ENCODE measurements at places on chromosomes 12 and 14.

DNA sequence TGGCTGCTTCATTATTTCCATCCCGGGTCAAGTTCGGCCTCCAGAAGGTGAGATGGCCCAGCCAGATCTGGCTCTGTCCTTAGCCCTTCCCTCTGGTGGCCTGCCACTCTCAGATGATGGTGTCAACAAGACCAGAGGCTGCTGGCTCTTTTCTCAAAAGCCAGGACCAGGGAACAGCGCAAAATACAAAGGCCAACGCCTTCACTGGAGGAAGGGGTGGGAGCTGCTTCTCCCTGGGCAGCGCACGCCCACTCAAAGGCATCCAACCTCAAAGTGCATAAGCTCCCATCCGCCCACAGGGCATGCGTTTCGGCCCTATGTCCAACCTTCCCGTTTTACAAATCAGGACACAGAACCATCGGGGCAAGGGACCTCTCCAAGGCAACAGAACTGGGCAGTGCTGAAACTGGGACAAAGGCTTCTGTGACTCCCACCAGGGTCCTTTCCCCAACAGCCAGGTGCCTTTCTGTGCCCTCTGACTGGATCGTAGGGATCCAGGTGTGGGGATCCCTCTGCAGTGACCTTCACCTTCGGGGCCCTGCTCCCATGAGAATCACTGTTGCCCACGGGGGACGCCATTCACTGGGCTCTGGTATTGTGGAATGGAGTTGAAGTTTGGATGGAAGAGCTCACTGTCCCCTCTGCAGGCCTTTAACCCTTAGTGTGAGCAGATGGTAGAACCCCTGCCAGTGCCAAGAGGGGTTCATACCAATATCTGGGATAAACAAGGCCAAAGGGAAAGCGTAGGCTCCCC, 76.8 kb downstream of the NINJ2 start:
- peaks cover 27% of the 10 kb centered on the region for H3K27me3 ChIP-seq
- no peaks in the 10 kb centered on the region for H3K36me3 ChIP-seq
- DNase-seq = no peak
- no peak overlapping the region for H3K4me3 ChIP-seq

- no peaks in the 10 kb centered on the region for H3K36me3 ChIP-seq
- no peaks in the 10 kb centered on the region for H3K27me3 ChIP-seq
- H3K27ac ChIP-seq = no peak overlapping the region
- DNase-seq = no peak
Measured at GRCh38 chr12:59719701-59720100, 123.9 kb downstream of the SLC16A7 start.

- H3K36me3 ChIP-seq = no peaks in the 10 kb centered on the region
- no peak for DNase-seq
- H3K4me3 ChIP-seq = peak overlapping the region; percentile 69
- peaks cover 13% of the 10 kb centered on the region for H3K4me1 ChIP-seq
- H3K27ac ChIP-seq = no peak overlapping the region
Measured at GRCh38 chr12:7638064-7638759, 27.5 kb downstream of the APOBEC1 start.

DNA sequence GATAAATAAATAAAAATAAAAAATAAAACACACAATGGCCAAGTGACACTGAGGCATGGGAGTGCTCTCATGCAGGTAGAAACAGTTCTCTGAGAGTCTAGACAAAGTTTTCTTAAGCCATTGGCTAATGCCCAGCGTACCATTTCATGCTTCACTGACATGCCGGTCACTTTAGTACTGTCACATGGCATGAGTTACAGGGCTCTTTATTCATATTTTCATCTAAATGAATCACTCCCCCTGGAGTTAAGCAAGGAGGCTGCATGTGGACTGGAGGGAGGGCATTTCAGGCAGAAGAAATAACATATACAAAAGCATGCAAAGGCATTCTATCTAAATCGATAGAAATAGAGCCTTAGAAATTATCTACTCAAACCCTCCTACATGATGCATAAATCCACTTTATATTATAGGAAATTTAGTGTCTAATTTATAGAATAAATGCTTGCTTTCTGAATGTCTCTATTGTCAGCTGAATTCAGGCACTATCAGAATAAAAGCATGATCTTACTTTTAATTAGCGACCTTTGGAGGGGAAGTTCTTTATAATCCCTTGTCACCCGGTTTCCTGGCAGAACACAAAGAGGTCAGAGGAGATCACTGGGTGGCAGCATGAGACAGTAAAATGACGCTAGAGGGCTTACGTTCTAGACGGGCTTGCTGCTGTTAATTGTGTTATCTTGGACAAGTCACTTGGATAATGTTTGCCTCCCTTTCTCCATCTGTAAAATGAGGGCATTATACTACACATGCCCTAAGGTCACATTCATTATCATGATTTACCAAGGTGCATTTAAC, 17.5 kb downstream of the DYRK4 start:
- peak; percentile 9 for DNase-seq
- H3K27me3 ChIP-seq = peaks cover 31% of the 10 kb centered on the region
- H3K27ac ChIP-seq = no peak overlapping the region

DNA sequence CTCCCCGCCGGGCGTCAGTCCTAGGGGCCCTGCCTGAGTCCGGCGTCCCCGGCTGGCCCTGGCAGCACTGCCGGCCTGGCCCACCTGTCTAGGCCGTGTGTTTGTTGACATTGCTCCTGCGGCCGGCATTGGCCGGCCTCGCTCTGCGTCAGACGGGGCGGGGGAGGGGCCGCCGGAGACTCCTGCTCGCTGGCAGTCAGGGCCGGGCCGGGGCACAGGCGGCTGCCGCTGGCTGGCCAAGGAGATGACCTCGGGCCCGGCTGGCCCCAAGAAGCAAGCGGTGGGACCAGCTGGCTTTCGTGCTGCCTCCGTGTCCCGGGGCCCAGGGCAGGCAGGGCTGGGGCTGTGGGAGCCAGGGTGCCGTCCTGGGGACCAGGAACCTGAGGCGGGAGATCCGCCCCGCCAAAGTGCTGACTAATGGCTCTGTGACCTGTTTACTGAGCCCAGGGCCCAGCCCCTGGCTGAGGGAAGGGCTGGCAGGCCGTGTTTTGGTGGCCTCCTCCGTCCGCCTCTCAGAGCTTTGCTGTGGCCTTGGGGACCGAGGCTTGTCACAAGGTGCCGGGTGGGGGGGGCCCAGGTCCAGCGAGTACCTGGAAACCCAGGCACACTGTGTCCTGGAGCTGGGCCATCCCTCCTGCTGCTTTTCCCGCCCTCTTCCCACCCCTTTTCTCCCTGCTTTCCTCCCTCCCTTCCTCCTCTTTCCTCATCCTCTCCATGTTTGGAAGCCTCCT, 1.8 kb downstream of the ULK1 start:
- peaks cover 2% of the 10 kb centered on the region for H3K27me3 ChIP-seq
- no peaks in the 10 kb centered on the region for H3K36me3 ChIP-seq
- peak overlapping the region; percentile 87 for H3K4me3 ChIP-seq
- H3K4me1 ChIP-seq = peaks cover 23% of the 10 kb centered on the region
- H3K27ac ChIP-seq = peak overlapping the region; percentile 85
- peak; percentile 87 for DNase-seq

- peaks cover 13% of the 10 kb centered on the region for H3K36me3 ChIP-seq
- H3K27ac ChIP-seq = peak overlapping the region; percentile 69
- peak; percentile 60 for DNase-seq
- no peaks in the 10 kb centered on the region for H3K27me3 ChIP-seq
- H3K4me1 ChIP-seq = peaks cover 52% of the 10 kb centered on the region
Measured at GRCh38 chr12:127257366-127257935, 1009.5 kb upstream of the TMEM132C start.

GRCh38 chr14:68626386-68626785, 166.5 kb downstream of the ZFP36L1 start:
- no peak for DNase-seq
- H3K36me3 ChIP-seq = 0 out of 2 replicates have a peak, but pooled peaks cover 1% of the 10 kb centered on the region
- no peaks in the 10 kb centered on the region for H3K27me3 ChIP-seq
- H3K27ac ChIP-seq = no peak overlapping the region

GRCh38 chr12:20448781-20449180, 80.4 kb downstream of the PDE3A start:
- no peak overlapping the region for H3K27ac ChIP-seq
- DNase-seq = no peak
- peaks cover 7% of the 10 kb centered on the region for H3K27me3 ChIP-seq
- H3K4me3 ChIP-seq = no peak overlapping the region
- H3K36me3 ChIP-seq = no peaks in the 10 kb centered on the region
- peaks cover 21% of the 10 kb centered on the region for H3K4me1 ChIP-seq

DNA sequence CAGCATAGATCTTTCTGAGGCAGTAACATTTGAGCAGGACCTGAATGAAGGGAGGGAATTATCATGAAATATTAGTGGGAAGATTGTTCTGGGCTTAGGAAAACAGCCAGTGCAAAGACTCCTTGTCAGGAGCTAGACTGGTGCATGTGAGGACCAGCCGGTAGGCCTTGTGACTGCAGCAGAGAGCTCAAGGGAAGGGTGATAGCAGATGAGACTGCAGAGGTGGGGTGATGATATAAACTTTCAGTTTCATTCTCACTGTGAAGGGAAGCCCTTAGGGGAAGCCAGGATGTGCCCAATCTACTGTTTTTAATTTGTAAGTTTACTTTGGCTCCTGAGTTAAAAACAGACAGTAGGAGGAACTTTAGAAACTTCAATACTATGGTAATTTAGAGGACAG, 12.4 kb downstream of the IL22 start:
- H3K4me3 ChIP-seq = peak overlapping the region; percentile 62
- H3K27me3 ChIP-seq = peaks cover 4% of the 10 kb centered on the region
- H3K4me1 ChIP-seq = peaks cover 56% of the 10 kb centered on the region
- H3K27ac ChIP-seq = peak overlapping the region; percentile 81
- DNase-seq = no peak
- no peaks in the 10 kb centered on the region for H3K36me3 ChIP-seq

GRCh38 chr14:24436355-24437019, 6.1 kb downstream of the SDR39U1 start:
- H3K27ac ChIP-seq = peak overlapping the region; percentile 57
- DNase-seq = peak; percentile 76
- H3K4me3 ChIP-seq = no peak overlapping the region
- H3K4me1 ChIP-seq = peaks cover 46% of the 10 kb centered on the region

DNA sequence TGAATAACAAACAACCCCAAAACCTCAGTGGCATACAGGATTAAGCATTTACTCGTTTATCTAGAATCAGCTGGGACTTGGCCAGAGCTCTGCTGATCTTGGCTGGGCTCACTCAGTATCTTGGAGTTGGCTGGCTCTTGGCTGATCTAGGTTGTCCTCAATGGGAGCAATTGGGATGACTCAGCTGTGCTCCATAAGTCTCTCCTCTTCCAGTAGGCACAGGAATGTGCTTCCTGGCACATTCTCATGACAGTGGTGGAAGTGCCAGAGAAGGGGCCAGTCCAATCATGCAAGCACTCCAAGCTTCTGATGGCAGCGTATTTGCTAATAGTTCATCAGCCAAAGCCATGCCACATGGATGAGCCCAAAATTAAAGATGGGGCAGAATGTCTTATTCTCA, 41.7 kb upstream of the ANO4 start:
- no peaks in the 10 kb centered on the region for H3K36me3 ChIP-seq
- DNase-seq = no peak
- no peak overlapping the region for H3K27ac ChIP-seq
- H3K4me1 ChIP-seq = no peaks in the 10 kb centered on the region
- H3K27me3 ChIP-seq = no peaks in the 10 kb centered on the region

GRCh38 chr12:88029093-88029665, at the start of gene C12orf50:
Gene C12orf50 (minus strand): TSS chr12:88029401. CDS start chr12:88026962, 2,439 bp downstream.
- no peaks in the 10 kb centered on the region for H3K4me1 ChIP-seq
- H3K4me3 ChIP-seq = no peak within 1 kb of the TSS
- DNase-seq = no peak

GRCh38 chr12:15199930-15200329, 21.3 kb downstream of the RERG start:
- H3K4me3 ChIP-seq = no peak overlapping the region
- no peaks in the 10 kb centered on the region for H3K27me3 ChIP-seq
- H3K27ac ChIP-seq = no peak overlapping the region
- no peaks in the 10 kb centered on the region for H3K4me1 ChIP-seq
- H3K36me3 ChIP-seq = no peaks in the 10 kb centered on the region
- DNase-seq = no peak

- peaks cover 14% of the 10 kb centered on the region for H3K27me3 ChIP-seq
- no peak overlapping the region for H3K4me3 ChIP-seq
- DNase-seq = no peak
- H3K27ac ChIP-seq = peak overlapping the region; percentile 26
- H3K4me1 ChIP-seq = peaks cover 30% of the 10 kb centered on the region
Measured at GRCh38 chr14:100660498-100660881, 66.2 kb upstream of the DLK1 start.

DNA sequence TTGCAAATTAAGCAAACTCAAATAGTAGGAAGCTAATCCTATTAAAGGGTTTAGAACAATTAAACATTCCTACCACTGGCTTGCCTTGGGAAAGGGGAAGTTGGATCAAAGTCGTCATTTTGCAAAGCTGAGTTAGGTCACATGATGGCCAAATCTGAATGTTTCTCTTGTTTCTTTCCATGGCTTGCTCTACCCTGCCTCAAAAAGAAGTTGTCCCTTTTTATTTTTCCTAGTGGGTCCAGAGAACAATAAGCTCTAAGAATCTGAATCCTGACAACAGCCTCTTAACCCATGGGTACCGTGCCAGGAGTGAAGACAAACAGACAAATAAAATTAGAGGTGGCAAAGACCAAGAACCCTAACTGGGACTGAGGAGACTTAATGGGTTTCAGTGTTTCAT, 26.2 kb upstream of the NPFF start:
- no peak overlapping the region for H3K27ac ChIP-seq
- H3K4me1 ChIP-seq = peaks cover 23% of the 10 kb centered on the region
- no peak overlapping the region for H3K4me3 ChIP-seq
- DNase-seq = no peak

DNA sequence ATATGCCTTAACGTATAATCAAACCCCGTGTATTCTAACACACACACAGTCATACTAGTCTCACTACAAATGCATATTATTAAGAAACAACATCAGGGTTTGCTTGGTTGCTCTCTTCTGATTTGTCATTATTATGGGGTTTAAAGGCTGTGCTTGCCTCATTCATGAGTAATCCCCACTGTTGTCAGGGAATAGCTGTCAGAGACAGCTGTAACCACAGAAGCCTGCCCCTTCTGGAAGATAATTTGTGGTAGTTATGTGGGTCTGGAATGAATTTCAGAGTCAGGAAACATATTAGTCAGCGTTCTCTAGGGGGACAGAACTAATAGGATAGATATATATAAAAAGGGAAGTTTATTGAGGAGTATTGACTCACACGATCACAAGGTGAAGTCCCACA, 456.9 kb upstream of the TMEM132C start:
- H3K4me3 ChIP-seq = no peak overlapping the region
- no peaks in the 10 kb centered on the region for H3K27me3 ChIP-seq
- peak; percentile 66 for DNase-seq
- no peaks in the 10 kb centered on the region for H3K36me3 ChIP-seq
- H3K27ac ChIP-seq = no peak overlapping the region

DNA sequence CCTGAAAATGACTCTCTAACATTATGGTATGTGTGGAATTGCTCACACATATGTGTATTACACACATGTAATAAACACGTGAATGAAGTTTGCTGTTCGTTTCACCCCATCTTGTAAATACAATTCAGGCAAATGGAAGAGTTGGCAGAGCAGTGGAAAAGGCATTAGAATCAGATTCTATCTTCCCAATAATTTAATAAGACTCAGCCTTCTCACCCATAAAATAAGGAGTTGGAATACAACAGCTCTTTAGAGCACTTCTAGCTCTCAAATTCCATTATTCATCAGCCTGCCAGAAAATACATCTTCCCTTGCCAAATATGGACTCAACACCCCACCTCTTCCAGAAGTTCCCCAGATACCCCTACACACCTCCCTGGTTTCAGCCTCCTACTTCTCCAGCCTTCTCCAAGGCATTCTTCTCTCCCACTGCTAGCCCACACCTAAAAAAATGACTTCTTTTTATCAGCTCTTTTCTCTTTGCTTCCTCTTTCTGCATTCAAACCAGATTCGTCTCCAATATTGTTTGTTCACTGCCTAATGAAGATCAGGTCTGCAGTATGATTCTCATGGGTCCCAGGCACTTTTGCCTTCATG, 66.2 kb upstream of the DYRK2 start:
- no peak overlapping the region for H3K4me3 ChIP-seq
- H3K4me1 ChIP-seq = peaks cover 8% of the 10 kb centered on the region
- no peaks in the 10 kb centered on the region for H3K36me3 ChIP-seq
- peaks cover 2% of the 10 kb centered on the region for H3K27me3 ChIP-seq
